Nephron progenitor cell (in vitro differentiated cells): ENCODE measurements at places on chromosomes 7 and 10.

- no peaks in the 10 kb centered on the region for H3K27me3 ChIP-seq
- H3K4me1 ChIP-seq, result peaks cover 5% of the 10 kb centered on the region
- no peak overlapping the region for H3K27ac ChIP-seq
- peaks cover 52% of the 10 kb centered on the region for H3K36me3 ChIP-seq
- no peak for DNase-seq
Measured at GRCh38 chr10:96851281-96851680, 19.2 kb downstream of the LCOR start.

GRCh38 chr10:121205625-121206024, 354.5 kb downstream of the WDR11 start:
- H3K4me3 ChIP-seq, result peak overlapping the region; percentile 23
- DNase-seq, result no peak
- H3K27me3 ChIP-seq, result peaks cover 17% of the 10 kb centered on the region
- H3K4me1 ChIP-seq, result peaks cover 32% of the 10 kb centered on the region
- H3K36me3 ChIP-seq, result no peaks in the 10 kb centered on the region

DNA sequence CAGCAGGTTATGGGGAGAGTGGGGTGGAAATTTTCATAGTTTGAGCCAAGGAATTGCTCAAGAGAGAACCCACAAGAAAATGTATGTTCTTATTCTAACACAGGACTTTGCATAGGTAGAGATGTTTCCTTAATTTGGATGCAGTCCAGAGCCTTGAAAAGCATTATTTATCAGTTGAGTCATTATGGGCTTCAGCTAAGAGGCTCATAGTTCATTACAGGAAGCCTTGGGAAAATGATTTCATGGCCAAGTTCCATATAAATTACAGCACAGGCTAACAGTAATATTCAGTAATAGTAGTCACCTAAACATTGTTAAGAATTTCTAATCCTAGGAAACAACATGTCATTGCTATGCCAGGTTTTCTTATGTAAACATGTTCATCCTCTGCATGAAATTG, 131.1 kb upstream of the PTPRZ1 start:
- no peaks in the 10 kb centered on the region for H3K4me1 ChIP-seq
- no peaks in the 10 kb centered on the region for H3K36me3 ChIP-seq
- H3K27me3 ChIP-seq, result no peaks in the 10 kb centered on the region
- no peak for DNase-seq

DNA sequence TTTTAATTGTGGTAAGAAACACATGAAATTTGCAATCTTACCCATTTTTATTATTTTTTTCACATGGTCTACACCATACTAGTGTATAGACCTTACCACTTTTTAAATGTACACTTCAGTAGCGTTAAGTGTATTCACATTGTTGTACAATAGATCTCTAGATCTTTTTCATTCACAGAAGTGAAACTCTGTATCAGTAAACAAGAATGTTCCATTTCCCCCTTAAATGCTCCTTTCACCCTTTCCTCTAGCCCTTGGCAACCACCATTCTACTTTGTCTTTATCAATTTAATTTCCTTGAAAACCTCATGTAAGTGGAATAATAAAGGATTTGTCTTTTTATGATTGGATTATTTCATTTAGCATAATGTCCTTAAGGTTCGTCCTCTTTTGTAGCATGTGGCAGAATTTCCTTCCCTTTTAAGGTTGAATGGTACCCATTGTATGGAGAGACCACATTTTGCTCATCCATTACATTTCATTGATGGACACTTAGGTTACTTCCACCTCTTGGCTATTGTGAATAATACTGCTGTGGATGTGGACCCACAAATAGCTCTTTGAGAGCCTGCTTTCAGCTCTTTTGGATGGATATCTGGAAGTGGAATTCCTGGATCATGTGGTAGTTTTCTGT, 45.7 kb downstream of the SNX10 start:
- peaks cover 4% of the 10 kb centered on the region for H3K27me3 ChIP-seq
- no peak overlapping the region for H3K4me3 ChIP-seq
- H3K4me1 ChIP-seq, result no peaks in the 10 kb centered on the region
- peaks cover 2% of the 10 kb centered on the region for H3K36me3 ChIP-seq
- no peak overlapping the region for H3K27ac ChIP-seq

DNA sequence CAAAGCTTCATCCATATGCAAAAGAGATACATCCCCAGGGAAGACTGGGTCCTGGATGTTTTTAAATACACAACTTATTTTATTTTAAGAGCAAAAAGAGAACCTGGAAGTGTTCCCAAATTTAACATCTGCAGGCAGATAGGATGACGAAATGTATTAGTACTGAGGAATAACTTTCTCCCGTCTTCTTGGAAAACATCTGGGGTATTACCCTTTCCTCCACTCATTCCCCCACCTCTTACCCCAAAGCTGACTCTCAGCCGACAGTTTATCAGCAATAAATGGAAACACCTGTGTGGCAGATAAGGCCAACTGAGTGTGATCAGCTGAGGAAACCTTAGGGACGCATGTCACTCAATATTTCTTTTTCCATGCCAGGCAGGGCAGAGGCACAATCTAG, 435.6 kb upstream of the NPVF start:
- H3K27me3 ChIP-seq, result no peaks in the 10 kb centered on the region
- peaks cover 9% of the 10 kb centered on the region for H3K36me3 ChIP-seq
- no peak overlapping the region for H3K4me3 ChIP-seq
- H3K4me1 ChIP-seq, result peaks cover 91% of the 10 kb centered on the region
- peak overlapping the region; percentile 27 for H3K27ac ChIP-seq

GRCh38 chr10:5944389-5945189, 32.8 kb downstream of the IL15RA start:
- H3K36me3 ChIP-seq, result no peaks in the 10 kb centered on the region
- peaks cover 52% of the 10 kb centered on the region for H3K4me1 ChIP-seq
- H3K4me3 ChIP-seq, result no peak overlapping the region

DNA sequence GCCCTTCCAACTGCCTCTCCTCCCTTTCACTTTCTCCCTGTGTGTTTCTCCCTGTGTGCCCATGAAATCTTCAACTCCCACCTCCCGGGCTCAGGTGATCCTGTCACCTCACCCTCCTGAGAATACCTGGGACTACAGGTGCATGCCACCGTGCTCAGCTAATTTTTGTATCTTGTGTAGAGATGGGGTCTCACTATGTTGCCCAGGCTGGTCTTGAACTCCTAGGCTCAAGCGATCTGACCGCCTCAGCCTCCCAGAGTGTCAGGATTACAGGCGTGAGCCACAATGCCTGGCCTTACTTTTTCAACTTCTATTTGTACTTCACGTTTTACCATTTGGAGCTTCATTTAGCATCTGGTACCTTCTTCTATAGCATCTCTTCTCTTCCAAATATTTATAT, 24.9 kb downstream of the ST8SIA6 start:
- no peak for DNase-seq
- H3K4me3 ChIP-seq, result no peak overlapping the region
- no peak overlapping the region for H3K27ac ChIP-seq

GRCh38 chr7:18390535-18390907, 105.0 kb upstream of the HDAC9 start:
- peaks cover 7% of the 10 kb centered on the region for H3K27me3 ChIP-seq
- H3K4me3 ChIP-seq, result no peak overlapping the region
- H3K36me3 ChIP-seq, result no peaks in the 10 kb centered on the region
- H3K27ac ChIP-seq, result peak overlapping the region; percentile 43

DNA sequence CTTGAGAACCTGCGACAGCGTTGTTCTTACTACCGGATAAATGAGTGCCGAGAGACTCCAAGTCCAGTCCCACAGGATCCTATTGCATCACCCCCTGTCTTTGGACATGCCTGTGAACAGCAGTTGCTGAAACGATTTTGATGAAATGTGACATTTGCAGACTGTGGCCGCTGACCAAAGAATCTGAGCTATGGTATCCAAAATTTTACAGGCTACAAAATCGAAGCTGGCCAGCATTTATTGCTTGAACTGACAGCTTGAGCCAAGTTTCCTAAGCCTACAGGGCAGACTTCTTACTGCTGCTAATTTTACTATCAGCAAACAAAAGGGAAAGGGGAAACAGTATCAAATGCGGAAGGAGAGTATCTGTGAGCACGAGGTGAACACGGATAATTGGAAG, 12.1 kb upstream of the NPVF start:
- H3K27ac ChIP-seq, result no peak overlapping the region
- no peaks in the 10 kb centered on the region for H3K36me3 ChIP-seq
- H3K4me1 ChIP-seq, result peaks cover 5% of the 10 kb centered on the region
- no peak for DNase-seq

- peaks cover 12% of the 10 kb centered on the region for H3K4me1 ChIP-seq
- peaks cover 6% of the 10 kb centered on the region for H3K27me3 ChIP-seq
- DNase-seq, result no peak
Measured at GRCh38 chr10:4941540-4942330, 21.5 kb upstream of the AKR1C1 start.

DNA sequence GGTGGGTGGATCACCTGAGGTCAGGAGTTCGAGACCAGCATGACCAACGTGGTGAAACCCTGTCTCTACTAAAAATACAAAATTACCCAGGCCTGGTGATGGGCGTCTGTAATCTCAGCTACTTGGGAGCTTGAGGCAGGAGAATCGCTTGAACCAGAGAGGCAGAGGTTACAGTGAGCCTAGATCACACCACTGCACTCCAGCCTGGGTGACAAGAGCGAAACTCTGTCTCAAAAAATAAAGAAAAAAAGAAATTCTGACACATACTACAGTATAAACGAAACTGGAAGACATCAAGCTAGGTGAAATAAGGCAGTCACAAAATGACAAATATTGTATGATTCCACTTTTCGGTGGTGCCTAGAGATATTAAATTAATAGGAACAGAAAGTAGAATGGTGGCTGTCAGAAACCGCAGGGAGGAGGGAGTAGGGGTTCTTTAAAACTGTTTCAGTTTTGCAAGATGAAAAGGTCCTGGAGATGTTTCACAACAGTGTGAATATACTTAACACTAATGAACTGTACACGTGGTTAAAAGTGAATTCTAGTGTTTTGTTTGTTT, 23.2 kb downstream of the PILRA start:
- no peak for DNase-seq
- no peak overlapping the region for H3K4me3 ChIP-seq
- H3K27ac ChIP-seq, result no peak overlapping the region
- H3K4me1 ChIP-seq, result peaks cover 19% of the 10 kb centered on the region

DNA sequence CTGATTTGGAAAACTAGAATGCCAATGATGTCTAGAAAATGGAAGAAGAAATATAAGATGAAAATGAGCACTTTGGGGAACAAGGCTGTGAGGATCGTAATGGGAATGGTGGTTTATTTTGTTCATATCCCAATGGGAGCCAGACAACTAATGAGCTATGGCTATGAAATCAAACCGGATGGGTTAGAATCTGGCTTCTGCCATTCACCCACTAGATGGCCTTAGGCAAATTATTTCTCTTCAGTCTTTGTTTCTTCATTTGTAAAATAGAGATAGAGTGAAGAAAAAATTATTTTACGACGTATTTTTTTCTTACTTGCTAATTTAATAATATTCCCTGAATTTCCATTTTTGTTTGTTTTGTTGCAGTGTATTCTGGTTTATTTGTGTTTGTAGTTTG, 572.1 kb upstream of the IGFBP3 start:
- peaks cover 14% of the 10 kb centered on the region for H3K36me3 ChIP-seq
- H3K4me3 ChIP-seq, result no peak overlapping the region
- H3K27me3 ChIP-seq, result no peaks in the 10 kb centered on the region
- H3K27ac ChIP-seq, result no peak overlapping the region

- H3K36me3 ChIP-seq, result peaks cover 22% of the 10 kb centered on the region
- H3K27me3 ChIP-seq, result no peaks in the 10 kb centered on the region
- H3K4me3 ChIP-seq, result no peak overlapping the region
- no peak overlapping the region for H3K27ac ChIP-seq
- H3K4me1 ChIP-seq, result peaks cover 18% of the 10 kb centered on the region
- DNase-seq, result no peak
Measured at GRCh38 chr10:17640331-17640816, 3.6 kb upstream of the STAM start.

DNA sequence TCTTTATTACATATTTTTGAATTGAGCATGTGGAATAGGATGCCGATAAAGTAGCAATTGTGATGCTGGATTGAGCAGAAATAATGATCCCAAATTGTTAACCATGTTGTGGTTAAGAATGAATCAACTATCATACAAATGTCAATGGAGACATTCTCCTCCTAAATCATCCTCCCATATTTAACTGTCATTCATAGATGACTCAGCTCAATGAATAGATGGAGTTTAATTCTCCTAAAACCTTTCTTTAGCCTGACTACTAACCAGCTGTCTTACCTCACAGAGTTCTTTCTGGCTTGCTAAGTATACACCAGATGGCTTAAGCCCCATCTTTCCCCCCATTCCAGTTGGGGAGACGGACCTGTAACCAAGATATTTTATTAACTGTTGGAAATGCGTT, 23.4 kb upstream of the NPS start:
- no peaks in the 10 kb centered on the region for H3K4me1 ChIP-seq
- no peaks in the 10 kb centered on the region for H3K27me3 ChIP-seq
- no peaks in the 10 kb centered on the region for H3K36me3 ChIP-seq
- H3K4me3 ChIP-seq, result no peak overlapping the region
- no peak overlapping the region for H3K27ac ChIP-seq

DNA sequence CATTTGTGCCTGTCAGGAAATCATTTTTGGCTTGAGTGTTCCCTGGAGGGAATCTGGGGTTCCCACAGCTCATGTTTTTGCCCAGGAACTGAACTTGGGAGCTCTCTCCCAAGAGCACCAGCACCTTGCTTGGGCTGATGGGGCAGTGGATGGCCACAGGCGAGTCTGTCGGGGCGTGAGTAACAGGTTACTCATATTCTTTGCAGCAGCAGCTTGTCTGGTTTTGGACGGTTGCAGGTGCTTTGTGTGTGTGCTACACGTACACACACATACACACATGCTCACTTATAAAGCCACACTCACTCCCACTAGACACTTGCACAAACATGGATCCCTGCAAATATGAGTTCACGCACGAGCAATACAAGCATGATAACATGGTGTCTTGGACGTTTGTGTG, 2.9 kb upstream of the PALD1 start:
- no peak for DNase-seq
- peaks cover 55% of the 10 kb centered on the region for H3K4me1 ChIP-seq
- no peaks in the 10 kb centered on the region for H3K36me3 ChIP-seq
- H3K27me3 ChIP-seq, result peaks cover 43% of the 10 kb centered on the region

DNA sequence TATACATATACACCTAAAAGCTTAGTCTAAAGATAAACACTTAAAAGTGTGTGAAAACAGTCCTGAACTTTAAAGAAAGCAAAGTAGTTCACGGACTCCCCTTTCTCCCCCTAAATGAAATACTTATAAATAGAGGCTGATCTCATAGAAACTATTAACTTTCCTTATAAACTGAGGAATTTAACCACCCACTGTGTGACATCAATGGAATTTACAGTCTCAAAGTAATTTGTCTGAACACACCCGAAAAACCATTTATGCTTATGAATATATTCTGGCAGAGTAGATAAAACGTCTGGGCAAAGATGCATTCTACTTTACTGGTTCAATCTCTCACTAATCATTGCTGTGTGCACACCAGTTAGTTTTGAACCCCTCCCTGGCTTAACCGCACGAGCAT, 181.8 kb upstream of the DGKB start:
- DNase-seq, result no peak
- H3K4me3 ChIP-seq, result no peak overlapping the region
- no peaks in the 10 kb centered on the region for H3K36me3 ChIP-seq
- no peak overlapping the region for H3K27ac ChIP-seq
- no peaks in the 10 kb centered on the region for H3K27me3 ChIP-seq
- no peaks in the 10 kb centered on the region for H3K4me1 ChIP-seq
